ENCODE measurements at places on chromosomes 6 and 20.
A peak's percentile ranks its signal among the peaks of the same experiment; 100 is the strongest.

GRCh38 chr6:163190786-163191185, 223.7 kb upstream of the QKI start:
- no peak for DNase-seq

DNA sequence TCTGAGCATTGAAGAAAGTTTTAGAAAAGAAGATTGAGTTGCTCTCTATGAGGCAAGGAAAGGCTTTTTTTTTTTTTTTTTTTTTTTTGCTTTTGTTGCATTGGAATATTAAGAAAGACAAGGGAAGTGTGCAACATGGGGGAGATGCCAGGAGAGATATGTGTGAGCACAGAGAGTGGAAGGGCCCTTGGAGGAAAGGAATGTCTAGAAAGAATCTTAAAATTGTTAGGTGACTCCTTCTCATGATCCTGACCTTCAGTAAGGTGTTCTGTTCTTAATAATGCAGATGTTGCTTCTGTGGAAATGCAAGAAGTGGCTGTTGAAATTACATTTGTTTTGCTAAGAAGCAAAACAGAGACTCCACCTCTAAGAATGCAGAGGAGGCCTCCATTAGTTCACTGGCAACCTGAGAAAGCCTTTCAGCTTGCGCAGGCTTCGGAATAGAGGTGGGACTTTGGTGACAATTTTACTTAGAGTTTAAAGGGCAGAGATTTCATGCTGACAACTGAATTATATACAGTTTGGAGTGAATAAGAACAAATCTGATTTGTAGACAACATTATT, 118.0 kb upstream of the ASCC3 start:
- no peak for DNase-seq

DNA sequence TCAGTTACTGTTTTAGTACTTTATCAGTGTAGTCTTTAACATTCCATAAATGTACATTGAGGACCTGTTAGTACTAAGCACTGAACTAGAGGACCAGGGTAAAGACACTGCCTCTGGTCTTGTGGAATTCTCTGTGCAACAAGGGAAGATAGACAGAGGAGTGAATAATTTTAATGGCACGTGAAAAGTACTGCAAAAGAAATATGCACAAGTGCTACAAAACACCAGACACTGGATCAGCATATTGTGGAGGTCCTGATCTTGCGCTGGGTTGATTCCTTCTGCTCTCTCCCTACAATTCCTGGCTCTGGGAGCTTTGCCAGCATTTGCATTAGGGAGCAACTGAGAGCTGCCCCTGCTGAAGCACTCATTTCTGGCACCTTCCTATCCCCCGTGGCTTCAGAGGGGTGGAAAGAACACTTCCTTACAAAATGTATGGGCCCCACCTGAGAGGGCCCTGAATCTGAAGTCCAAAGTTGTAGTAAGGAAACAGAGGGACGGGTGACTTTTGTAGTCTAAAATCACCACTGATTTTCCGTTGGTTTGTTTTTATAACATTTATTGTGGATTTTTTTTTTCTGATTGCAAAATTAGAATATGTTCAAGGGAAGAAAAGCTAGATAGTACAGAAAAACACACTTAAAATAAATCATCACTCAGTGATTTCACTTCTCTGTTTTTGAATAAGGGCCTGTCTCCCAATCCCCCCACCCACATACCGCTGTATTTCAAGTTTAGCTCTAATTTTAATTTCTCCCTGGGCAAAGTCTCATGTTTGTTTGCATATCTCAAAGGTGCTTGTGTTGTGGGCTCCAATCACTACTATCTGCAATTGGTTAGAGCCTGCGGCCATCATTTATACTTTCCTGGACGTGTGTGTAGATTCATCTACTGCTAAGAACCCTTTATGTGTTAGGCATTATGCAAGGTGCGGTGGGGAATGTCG, 4.9 kb downstream of the PKIG start:
- DNase-seq = no peak

- DNase-seq = no peak
These were observed 85.1 kb downstream of the LYRM4 start for GRCh38 chr6:5175635-5176034.

DNA sequence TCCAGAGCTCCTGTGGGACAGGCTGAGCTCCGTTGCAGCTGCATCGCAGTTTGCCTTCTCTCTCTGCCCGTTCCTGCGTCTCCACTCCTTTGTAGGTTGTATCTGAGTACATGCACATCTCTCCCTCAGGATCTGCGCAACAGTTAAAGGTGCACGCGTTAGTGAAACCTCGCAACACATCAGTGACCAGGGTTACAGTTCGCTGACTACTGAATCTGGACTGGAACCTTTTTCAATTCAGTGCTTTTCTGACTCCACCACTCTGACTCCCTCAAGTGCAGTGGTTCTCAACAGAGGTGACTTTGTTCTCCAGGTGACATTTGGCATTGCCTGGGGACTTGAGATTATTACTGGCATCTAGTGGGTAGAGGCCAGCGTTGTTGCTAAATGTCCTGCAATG, 44.0 kb downstream of the UST start:
- DNase-seq = no peak

GRCh38 chr20:7323957-7324356, 556.5 kb downstream of the BMP2 start:
- DNase-seq = no peak

GRCh38 chr6:148347441-148348054, 4.9 kb downstream of the SASH1 start:
- DNase-seq = no peak

DNA sequence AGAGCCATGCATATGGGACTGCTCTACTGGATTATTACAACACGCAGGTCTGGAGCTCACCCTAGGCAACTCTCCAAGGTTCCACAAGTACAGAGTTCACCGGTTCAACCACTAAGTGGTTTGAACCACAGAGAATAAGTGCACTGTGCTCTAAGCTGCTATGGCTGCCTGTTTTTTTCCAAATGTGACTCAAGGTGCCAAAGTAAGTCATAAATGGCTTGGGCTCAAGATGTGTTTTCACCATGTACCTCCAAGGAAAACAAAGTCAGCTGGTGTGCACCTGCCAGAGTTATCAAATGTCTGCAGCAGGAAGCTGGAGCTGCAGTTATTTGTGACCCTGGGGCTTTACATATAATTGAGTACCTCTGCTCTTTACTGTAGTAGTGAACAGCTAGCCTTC, 76.7 kb downstream of the PREP start:
- no peak for DNase-seq

- no peak for DNase-seq
These were observed 129.1 kb downstream of the SLC24A3 start for GRCh38 chr20:19341348-19342053.

GRCh38 chr6:11296449-11297375, 64.2 kb upstream of the NEDD9 start:
- DNase-seq = no peak

DNA sequence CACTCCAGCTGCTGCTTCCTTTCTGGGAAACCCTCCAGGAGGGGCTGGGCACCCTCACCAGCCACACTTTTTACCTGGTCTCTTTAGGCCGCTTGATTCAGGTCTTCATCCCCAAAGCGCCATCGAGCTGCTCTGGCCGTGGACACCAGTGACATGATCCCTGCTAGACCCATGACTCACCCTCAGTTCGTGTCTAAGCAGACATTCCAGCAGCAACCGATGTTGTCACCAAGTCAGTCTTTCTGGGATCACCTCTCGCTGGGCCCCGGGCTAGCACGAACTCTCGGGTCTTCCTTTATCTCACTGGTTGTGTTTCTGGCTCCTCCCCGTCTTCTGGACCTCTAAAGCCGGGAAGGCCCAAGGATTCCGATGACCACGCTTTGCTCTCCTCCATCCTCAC, 43.0 kb upstream of the GPR31 start:
- no peak for DNase-seq

- DNase-seq = peak; percentile 57
These were observed 113.2 kb downstream of the VIP start for GRCh38 chr6:152863618-152864326.

- no peak for DNase-seq
These were observed 55.1 kb downstream of the ARID1B start for GRCh38 chr6:156832231-156832647.

GRCh38 chr6:50455029-50455428, 258.3 kb upstream of the TFAP2D start:
- DNase-seq = no peak

DNA sequence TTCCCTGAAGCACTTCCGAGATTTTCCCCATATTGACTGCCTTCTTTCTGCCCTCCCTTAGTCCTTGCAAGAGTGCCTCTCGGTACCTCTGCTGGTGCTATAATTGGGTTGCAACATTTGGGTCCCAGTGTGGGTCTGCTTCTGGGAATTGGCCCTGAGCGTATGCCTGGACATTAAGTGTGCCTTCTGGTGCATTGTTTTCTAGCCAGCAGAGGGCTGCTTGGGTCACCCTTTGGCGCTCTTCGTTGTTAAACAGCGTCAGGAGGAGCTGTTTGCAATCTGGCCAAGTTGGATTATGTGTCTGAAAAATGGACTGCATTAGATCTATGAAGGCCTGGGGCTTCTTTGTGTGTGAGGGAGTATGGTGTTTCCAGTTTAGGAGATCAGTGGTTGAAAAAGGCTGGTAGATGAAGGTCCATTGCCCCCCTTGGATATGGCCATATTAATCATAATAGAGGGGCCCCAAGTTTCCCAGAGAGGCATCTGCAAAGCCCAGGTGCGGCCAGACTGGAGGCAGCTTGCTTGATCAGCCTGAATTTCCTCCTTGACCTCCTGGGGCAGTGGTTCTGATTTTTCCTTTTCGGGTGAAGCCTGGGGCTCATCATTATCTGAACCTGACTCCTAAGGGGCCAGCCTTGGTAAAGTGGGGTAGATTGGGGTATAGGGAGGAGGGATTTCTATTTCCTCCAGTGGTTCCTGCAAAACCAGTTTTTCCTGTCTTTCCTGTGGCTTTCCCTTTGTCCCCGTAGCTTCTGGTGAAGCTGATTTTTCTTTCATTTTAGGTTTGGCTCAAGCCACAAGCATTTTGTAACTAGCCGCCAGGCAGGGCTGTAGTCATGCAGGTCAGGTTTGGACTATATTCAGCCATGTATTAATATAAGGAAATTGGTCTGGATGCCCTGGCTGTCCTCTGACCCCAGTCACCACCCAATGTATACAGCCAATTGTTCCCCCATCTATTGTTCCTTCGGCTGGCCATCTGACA, 85.4 kb upstream of the GPR6 start:
- DNase-seq = no peak

GRCh38 chr20:48076747-48077146, 291.5 kb upstream of the SULF2 start:
- DNase-seq = no peak

DNA sequence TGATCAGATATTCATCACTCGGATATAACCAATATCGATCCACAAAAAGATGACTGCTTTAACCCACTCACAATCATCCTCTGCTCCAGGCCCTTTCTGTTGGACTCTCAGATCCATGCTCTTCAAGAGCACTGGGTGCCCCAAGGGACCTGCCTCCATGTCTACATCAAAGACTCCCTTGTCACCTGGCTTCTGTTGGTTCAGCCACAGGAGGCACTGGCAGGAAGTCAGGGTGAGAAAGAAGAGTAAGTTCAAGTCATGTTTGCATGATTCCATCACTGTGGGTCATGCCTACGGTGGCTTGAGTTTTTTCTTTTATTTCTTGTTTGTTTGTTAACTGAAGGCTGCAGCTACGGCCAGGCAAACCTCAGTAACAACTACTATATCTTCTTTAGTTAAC, 243.3 kb downstream of the ADGRG6 start:
- no peak for DNase-seq

- no peak for DNase-seq
These were observed 11.2 kb downstream of the LYRM4 start for GRCh38 chr6:5249451-5250122.

DNA sequence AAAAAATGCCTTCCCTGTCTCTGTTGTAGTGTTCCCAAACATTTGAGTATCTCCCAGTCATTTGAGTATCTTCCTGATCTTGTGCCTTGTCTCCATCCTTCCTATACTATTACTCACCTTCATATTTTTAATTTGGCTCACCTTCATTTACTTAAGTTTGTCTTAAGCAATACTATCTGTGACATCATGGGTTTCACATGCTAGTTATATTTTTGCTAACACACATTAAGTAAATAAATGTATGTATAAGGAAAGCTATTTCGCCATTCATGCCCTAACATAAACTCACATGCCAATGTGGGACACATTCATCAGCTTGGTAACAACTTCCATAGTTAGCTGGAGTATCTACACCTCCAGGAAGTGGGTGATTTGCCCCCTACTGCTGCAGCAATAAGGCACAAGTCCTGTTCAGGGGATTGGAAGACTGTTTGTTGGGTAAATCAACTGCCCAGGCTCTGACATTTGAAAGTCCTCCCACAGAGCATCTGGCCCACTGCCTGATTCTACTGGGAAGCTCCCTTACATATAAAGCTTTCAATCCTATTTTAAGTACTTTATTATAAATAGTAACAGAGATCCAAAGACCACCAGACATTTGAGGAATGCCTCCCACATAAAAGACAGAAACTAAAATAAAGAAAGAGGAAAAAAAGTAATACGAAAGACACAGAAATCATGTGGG, 132.3 kb downstream of the ISM1 start:
- DNase-seq = no peak
